ENCODE measurements at places on chromosomes 3 and 15. TPM values are rescaled to one million over a fixed set of nuclear protein-coding genes. Genes with fewer than 3 reads are reported as not detected.

DNA sequence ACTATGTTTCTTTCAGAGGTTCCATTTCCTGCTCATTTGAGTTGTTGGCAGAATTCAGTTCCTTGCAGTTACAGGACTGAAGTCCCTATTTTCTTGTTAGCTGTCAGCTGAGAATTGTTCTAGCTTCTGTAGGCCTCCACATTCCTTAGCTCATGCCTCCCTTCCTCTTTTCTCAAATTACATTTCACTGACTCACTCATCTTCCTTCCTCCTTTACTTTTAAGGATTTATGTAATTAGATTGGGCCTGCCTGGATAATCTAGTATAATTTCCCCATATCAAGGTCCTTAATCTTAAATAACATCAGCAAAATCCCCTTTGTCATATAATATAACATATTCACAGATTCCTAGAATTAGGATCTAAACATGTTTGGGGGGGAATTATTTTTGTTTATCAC is 40.6 kb upstream of the RBMS3 start:
- H3K27ac ChIP-seq, result no peak overlapping the region
- no peak overlapping the region for H3K4me3 ChIP-seq
- H3K36me3 ChIP-seq, result no peaks in the 10 kb centered on the region
- H3K27me3 ChIP-seq, result no peaks in the 10 kb centered on the region

GRCh38 chr15:62845241-62846126 is 197.1 kb upstream of the TPM1 start:
- DNase-seq, result no peak
- no peaks in the 10 kb centered on the region for H3K27me3 ChIP-seq
- H3K4me3 ChIP-seq, result no peak overlapping the region

- no peak for DNase-seq
- H3K4me1 ChIP-seq, result peaks cover 2% of the 10 kb centered on the region
- H3K4me3 ChIP-seq, result no peak overlapping the region
- H3K27me3 ChIP-seq, result no peaks in the 10 kb centered on the region
These were observed 54.3 kb downstream of the IL20RB start for GRCh38 chr3:137012097-137012501.

GRCh38 chr15:56047354-56047753 is 53.9 kb upstream of the NEDD4 start:
- H3K27me3 ChIP-seq, result no peaks in the 10 kb centered on the region
- H3K4me3 ChIP-seq, result no peak overlapping the region
- H3K27ac ChIP-seq, result no peak overlapping the region
- H3K36me3 ChIP-seq, result no peaks in the 10 kb centered on the region
- no peak for DNase-seq

GRCh38 chr15:30901889-30902288 is 1.8 kb upstream of the FAN1 start:
- DNase-seq, result no peak
- no peaks in the 10 kb centered on the region for H3K27me3 ChIP-seq
- H3K4me1 ChIP-seq, result peaks cover 7% of the 10 kb centered on the region
- H3K27ac ChIP-seq, result no peak overlapping the region

DNA sequence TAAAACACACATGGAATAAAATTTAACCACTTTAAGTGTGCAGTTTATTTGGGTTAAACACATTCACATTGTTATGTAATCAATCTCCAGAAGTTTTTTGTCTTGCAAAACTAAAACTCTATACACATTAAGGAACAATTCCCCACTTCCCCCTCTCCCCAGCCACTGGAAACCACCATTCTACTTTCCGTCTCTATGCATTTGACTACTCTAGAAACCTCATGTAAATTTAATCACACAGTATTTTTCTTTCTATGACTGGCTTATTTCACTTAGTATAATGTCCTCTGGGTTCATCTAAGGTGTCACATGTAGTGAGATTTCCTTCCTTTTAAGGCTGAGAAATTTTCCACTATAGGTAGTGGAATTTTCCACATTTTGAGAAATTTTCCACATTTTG is 568.7 kb upstream of the UBE2E2 start:
- H3K4me1 ChIP-seq, result no peaks in the 10 kb centered on the region
- no peaks in the 10 kb centered on the region for H3K36me3 ChIP-seq
- no peaks in the 10 kb centered on the region for H3K27me3 ChIP-seq
- H3K27ac ChIP-seq, result no peak overlapping the region
- no peak overlapping the region for H3K4me3 ChIP-seq

- H3K4me1 ChIP-seq, result no peaks in the 10 kb centered on the region
- DNase-seq, result no peak
- no peak overlapping the region for H3K27ac ChIP-seq
- no peaks in the 10 kb centered on the region for H3K27me3 ChIP-seq
- no peaks in the 10 kb centered on the region for H3K36me3 ChIP-seq
- H3K4me3 ChIP-seq, result no peak overlapping the region
These were observed 19.1 kb upstream of the APEH start for GRCh38 chr3:49654955-49655556.

GRCh38 chr3:24012589-24013269 is 67.6 kb downstream of the NR1D2 start:
- H3K27ac ChIP-seq, result no peak overlapping the region
- DNase-seq, result no peak
- no peak overlapping the region for H3K4me3 ChIP-seq
- no peaks in the 10 kb centered on the region for H3K27me3 ChIP-seq

GRCh38 chr3:69695933-69696332 is 43.3 kb upstream of the MITF start:
- H3K27ac ChIP-seq, result no peak overlapping the region
- H3K4me3 ChIP-seq, result no peak overlapping the region
- H3K36me3 ChIP-seq, result no peaks in the 10 kb centered on the region
- H3K27me3 ChIP-seq, result no peaks in the 10 kb centered on the region
- no peak for DNase-seq
- no peaks in the 10 kb centered on the region for H3K4me1 ChIP-seq

- no peaks in the 10 kb centered on the region for H3K36me3 ChIP-seq
- H3K27ac ChIP-seq, result no peak overlapping the region
- H3K4me1 ChIP-seq, result no peaks in the 10 kb centered on the region
- H3K27me3 ChIP-seq, result no peaks in the 10 kb centered on the region
- no peak for DNase-seq
- H3K4me3 ChIP-seq, result no peak overlapping the region
These were observed 72.3 kb upstream of the GAP43 start for GRCh38 chr3:115551016-115551415.

GRCh38 chr3:61053781-61054496 is 197.3 kb downstream of the FHIT start:
- DNase-seq, result no peak
- no peaks in the 10 kb centered on the region for H3K36me3 ChIP-seq
- H3K27me3 ChIP-seq, result no peaks in the 10 kb centered on the region
- no peak overlapping the region for H3K4me3 ChIP-seq

GRCh38 chr15:65393091-65393490 is 15.3 kb upstream of the IGDCC3 start:
- peaks cover 65% of the 10 kb centered on the region for H3K27me3 ChIP-seq
- no peaks in the 10 kb centered on the region for H3K36me3 ChIP-seq
- no peak for DNase-seq
- no peak overlapping the region for H3K27ac ChIP-seq
- H3K4me1 ChIP-seq, result no peaks in the 10 kb centered on the region
- H3K4me3 ChIP-seq, result no peak overlapping the region

DNA sequence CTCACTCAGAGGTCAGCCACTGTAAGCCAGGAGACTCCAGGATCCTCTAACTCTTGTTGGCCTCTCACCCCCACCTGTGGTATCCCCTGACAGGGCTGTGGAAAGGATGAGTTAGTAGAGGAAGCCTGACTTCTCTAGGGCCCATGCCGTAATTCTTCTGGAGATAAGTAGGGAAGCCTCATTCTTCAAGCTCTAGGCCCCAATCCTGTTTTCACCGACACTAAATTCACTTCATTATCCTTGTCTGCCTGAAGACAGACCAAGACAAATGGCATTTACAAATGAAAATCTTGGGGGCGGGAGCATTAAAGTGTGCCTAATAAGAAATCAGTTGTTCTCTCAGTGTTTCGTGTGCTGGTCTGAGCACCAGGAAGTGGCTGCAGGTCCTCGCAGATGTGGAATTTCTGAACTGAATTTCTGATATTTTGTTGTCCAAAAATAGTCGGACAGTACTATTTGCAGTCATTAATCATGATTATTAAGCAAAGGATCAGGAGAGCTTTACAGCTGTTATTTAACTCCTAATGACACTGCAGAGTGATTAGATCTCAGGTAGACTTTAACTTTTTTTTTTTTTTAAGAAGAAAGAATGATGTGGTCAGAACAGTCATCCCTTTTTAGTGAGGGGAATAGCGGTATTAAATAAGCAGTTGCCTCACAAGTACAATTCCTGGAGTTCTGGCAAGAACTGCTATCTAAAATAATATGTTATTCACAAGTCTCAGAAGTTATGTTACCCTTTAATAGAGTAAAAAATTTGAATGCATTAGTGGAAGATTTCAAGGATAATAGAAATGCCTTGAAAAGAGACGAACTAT is 58.4 kb downstream of the RBMS3 start:
- DNase-seq, result no peak
- peaks cover 24% of the 10 kb centered on the region for H3K4me1 ChIP-seq
- no peaks in the 10 kb centered on the region for H3K27me3 ChIP-seq
- H3K36me3 ChIP-seq, result no peaks in the 10 kb centered on the region
- no peak overlapping the region for H3K27ac ChIP-seq

GRCh38 chr3:108713816-108714215 is 43.4 kb downstream of the RETNLB start:
- H3K36me3 ChIP-seq, result no peaks in the 10 kb centered on the region
- H3K4me3 ChIP-seq, result no peak overlapping the region
- no peak overlapping the region for H3K27ac ChIP-seq
- H3K4me1 ChIP-seq, result no peaks in the 10 kb centered on the region
- no peaks in the 10 kb centered on the region for H3K27me3 ChIP-seq

- no peak for DNase-seq
- H3K27ac ChIP-seq, result no peak overlapping the region
- no peaks in the 10 kb centered on the region for H3K4me1 ChIP-seq
- peaks cover 10% of the 10 kb centered on the region for H3K36me3 ChIP-seq
These were observed 126.0 kb downstream of the ZBTB20 start for GRCh38 chr3:115021061-115021460.

DNA sequence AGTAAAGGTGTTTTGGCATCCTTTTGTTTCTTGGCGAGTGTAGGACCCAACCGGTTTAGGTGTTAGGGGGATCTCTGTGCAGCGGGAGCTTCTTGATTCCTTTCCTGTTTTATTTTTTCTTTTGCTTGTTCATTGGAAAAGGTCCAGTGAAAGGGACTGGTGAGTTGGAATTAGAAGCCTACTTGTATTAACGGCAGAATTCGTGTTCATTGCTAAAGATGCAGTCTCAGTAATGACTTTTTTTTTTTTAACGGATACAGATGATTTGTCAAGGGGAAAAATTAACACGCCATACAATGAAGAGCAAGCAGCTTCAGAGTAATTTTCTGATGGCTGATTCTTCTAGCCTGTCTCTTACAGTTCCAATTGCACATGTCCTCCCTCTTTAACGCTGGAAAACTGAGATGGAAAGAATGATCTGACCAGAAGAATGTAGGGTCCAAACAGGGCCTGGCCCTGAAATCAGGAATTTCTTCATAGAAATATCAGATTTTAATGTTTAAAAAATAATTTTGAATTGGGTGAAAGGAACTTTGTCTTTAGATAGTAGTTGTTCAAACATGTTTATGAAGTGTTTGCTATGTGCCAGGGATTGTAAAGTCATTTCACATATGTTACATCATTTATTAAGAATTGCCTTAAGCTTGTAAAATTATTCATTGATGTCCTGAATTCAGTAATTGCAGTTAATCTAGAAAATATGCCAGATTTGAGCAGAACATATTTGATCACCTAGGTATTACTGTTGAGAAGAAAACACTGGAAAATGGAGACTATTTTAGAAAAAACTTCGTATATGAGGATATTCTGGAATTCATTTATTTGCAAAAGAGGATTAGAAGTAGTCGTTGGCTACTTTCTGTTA is 1.4 kb downstream of the MAPK6 start:
- peak overlapping the region; percentile 94 for H3K27ac ChIP-seq
- H3K36me3 ChIP-seq, result no peaks in the 10 kb centered on the region
- H3K27me3 ChIP-seq, result no peaks in the 10 kb centered on the region
- peak overlapping the region; percentile 72 for H3K4me3 ChIP-seq
- peaks cover 39% of the 10 kb centered on the region for H3K4me1 ChIP-seq

DNA sequence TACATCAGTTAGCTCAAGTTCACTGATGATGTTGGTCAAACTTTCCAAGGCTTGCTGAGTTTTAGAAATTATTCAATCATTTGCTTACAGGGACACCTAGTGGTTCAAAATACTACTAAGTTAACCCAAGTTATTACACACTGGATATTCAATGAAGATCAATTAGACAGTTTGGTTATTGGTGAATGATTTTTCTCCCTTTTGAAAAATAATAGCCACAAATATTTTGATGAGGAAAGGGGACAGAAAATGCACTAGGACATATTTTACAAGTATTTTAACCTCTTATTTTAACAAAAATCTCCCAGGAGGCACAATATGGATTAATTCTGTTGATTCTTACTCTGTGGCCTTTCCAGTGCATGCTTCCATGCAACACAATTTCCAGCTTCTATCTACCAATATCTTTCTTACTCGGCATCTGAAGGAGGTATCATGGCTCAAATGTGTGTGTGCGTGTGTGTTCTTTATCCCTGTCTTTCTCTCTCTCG is 20.1 kb upstream of the GOLGA6L2 start:
- H3K27ac ChIP-seq, result no peak overlapping the region
- DNase-seq, result no peak
- H3K27me3 ChIP-seq, result no peaks in the 10 kb centered on the region
- H3K36me3 ChIP-seq, result no peaks in the 10 kb centered on the region

GRCh38 chr3:83934192-83935021 is 1024.4 kb upstream of the CADM2 start:
- DNase-seq, result no peak
- H3K27me3 ChIP-seq, result no peaks in the 10 kb centered on the region
- H3K36me3 ChIP-seq, result no peaks in the 10 kb centered on the region

- DNase-seq, result no peak
- no peaks in the 10 kb centered on the region for H3K36me3 ChIP-seq
- no peak overlapping the region for H3K27ac ChIP-seq
- H3K27me3 ChIP-seq, result no peaks in the 10 kb centered on the region
These were observed 46.9 kb upstream of the KIF23 start for GRCh38 chr15:69367236-69367635.

GRCh38 chr3:158532099-158532734 is 38.8 kb upstream of the MLF1 start:
- H3K36me3 ChIP-seq, result no peaks in the 10 kb centered on the region
- DNase-seq, result no peak
- no peak overlapping the region for H3K27ac ChIP-seq

The NANOGP8 gene
- not detected for total RNA-seq

The SCAANT1 gene
- total RNA-seq, result not detected

The SLC24A5 gene
- not detected for total RNA-seq

The NOX5 gene
- 24.6 TPM for total RNA-seq

The PPP2R3A gene
- 5.9 TPM for total RNA-seq

The ERICH6 gene
- total RNA-seq, result not detected

The SLC15A2 gene
- 14.6 TPM for total RNA-seq

The C3orf80 gene
- 2.7 TPM for total RNA-seq

The ZKSCAN7 gene
- total RNA-seq, result 5.3 TPM

The HDDC3 gene
- 18.0 TPM for total RNA-seq

The UROC1 gene
- not detected for total RNA-seq

The CRYGS gene
- 6.4 TPM for total RNA-seq
